IMR-90 (cell line): ENCODE measurements at places on chromosomes 7 and 10. TPM values are rescaled to one million over a fixed set of nuclear protein-coding genes. Genes with fewer than 3 reads are reported as not detected.

- no peak for DNase-seq
These were observed 18.1 kb downstream of the CFAP58 start for GRCh38 chr10:104371753-104372152.

- DNase-seq: no peak
These were observed 485.6 kb downstream of the INHBA start for GRCh38 chr7:41217306-41217705.

DNA sequence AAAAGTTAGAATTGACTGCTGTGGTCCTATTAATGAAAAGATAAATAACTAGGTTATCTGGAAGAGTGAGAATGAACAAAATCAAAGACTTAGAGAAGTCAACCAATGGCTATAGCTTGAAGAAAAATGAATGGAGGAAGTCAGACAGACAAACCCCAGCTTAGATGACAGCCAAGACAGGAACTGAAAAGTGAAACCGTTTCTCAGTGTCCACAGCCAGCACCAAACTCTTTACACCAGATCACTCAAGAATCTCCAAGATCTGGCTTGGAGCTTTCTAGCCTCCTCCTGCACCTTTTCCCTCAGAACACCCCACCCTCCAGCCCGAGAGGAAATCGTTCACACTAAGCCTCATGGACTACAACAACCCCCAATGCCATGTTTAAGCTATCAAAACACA is 167.0 kb downstream of the SFMBT2 start:
- DNase-seq: no peak

The GHRHR gene
- total RNA-seq: not detected in 2 replicates

The ANKMY2 gene
- 41.9 and 43.6 TPM in 2 replicates for total RNA-seq
